ENCODE measurements at places on chromosomes 4 and X. TPM values are rescaled to one million over a fixed set of nuclear protein-coding genes. Genes with fewer than 3 reads are reported as not detected.

ATP1B4 gene
- total RNA-seq = 367 TPM

CTSO gene
- 24.5 TPM for total RNA-seq

FANCB gene
- 6.8 TPM for total RNA-seq

CXCL8 gene
- 9.6 TPM for total RNA-seq

NLGN4X gene
- total RNA-seq = 11.3 TPM

UCP1 gene
- not detected for total RNA-seq

STBD1 gene
- total RNA-seq = 64.8 TPM

GPRIN3 gene
- 5.8 TPM for total RNA-seq

SH3RF1 gene
- 21.8 TPM for total RNA-seq

KLHL8 gene
- 22.5 TPM for total RNA-seq

FHDC1 gene
- 9.9 TPM for total RNA-seq

PPP4R3C gene
- not detected for total RNA-seq

SHOX gene
- total RNA-seq = not detected

GAGE12F gene
- not detected for total RNA-seq

SPANXA1 gene
- not detected for total RNA-seq

TLL1 gene
- 11.9 TPM for total RNA-seq

TMPRSS11B gene
- total RNA-seq = 84.9 TPM

CT45A2 gene
- total RNA-seq = not detected

SPANXN1 gene
- total RNA-seq = not detected

GPR78 gene
- total RNA-seq = 1.3 TPM

PUDP gene
- 20.8 TPM for total RNA-seq

SPOCK3 gene
- total RNA-seq = 3.6 TPM

SPANXN3 gene
- total RNA-seq = not detected

SCML2 gene
- 5.5 TPM for total RNA-seq

GLRA2 gene
- not detected for total RNA-seq

SAP30 gene
- 21.1 TPM for total RNA-seq

STPG2 gene
- 0.31 TPM for total RNA-seq

NR0B1 gene
- total RNA-seq = not detected

POLN gene
- 7.6 TPM for total RNA-seq

PNCK gene
- 0.92 TPM for total RNA-seq

ANXA10 gene
- not detected for total RNA-seq

PHOX2B gene
- not detected for total RNA-seq

SSX4 gene
- not detected for total RNA-seq

RNF212 gene
- 4.0 TPM for total RNA-seq

MAGEA8 gene
- not detected for total RNA-seq

COL25A1 gene
- 14.1 TPM for total RNA-seq

CXCL6 gene
- 0.51 TPM for total RNA-seq

SLC34A2 gene
- total RNA-seq = 10.7 TPM

KIAA1210 gene
- 0.10 TPM for total RNA-seq

MAP3K15 gene
- total RNA-seq = 0.41 TPM

UGT2B15 gene
- total RNA-seq = not detected

NFKB1 gene
- 32.2 TPM for total RNA-seq

DUSP9 gene
- total RNA-seq = not detected

BEX5 gene
- 0.92 TPM for total RNA-seq

Data from tongue (tissue), 3 donors.